Liver (tissue), 10 donors: ENCODE measurements at places on chromosomes 4 and X.

GRCh38 chr4:36330796-36331195 lies 49.4 kb downstream of the DTHD1 start:
- no peak overlapping the region for H3K4me3 ChIP-seq
- no peaks in the 10 kb centered on the region for H3K4me1 ChIP-seq
- no peaks in the 10 kb centered on the region for H3K36me3 ChIP-seq
- no peak overlapping the region for H3K27ac ChIP-seq
- no peaks in the 10 kb centered on the region for H3K27me3 ChIP-seq

GRCh38 chr4:182449186-182449929 lies 206.2 kb downstream of the TENM3 start:
- peak overlapping the region; percentile 88 for H3K4me3 ChIP-seq
- H3K27me3 ChIP-seq: no peaks in the 10 kb centered on the region
- DNase-seq: no peak
- no peak overlapping the region for H3K27ac ChIP-seq

DNA sequence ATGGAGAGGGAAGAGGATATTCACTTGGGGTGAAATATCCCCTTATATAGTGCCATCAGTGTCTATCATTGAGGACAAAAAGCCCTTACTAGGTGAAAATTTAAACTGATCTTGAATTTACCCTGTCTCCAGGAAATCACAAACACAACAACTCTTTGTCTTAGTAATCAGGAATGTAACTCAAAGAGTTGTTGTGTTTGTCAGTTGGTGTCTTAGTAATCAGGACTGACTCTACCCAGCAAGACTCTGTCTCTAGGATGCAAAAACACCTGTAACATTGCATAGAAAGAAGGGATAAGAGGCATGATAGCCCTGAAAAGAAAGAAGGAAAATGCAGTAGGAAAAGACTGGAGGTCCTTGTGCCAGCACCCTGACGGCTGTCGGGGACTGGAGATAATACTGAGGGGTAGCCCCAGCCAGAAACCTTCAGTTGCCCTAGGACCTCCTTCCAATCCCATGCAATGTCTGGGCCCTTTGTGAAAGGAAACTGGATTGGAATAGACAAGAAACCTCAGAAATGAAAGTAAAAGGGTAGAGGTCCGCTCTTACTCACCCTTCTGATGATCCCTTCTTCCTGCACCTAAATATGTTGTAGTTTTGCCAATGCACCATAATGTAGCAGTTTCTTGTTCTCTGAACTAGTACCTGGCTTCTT lies 45.3 kb downstream of the HMGB2 start:
- H3K4me1 ChIP-seq: no peaks in the 10 kb centered on the region
- DNase-seq: no peak
- H3K27ac ChIP-seq: no peak overlapping the region
- no peaks in the 10 kb centered on the region for H3K27me3 ChIP-seq
- no peaks in the 10 kb centered on the region for H3K36me3 ChIP-seq
- H3K4me3 ChIP-seq: no peak overlapping the region

DNA sequence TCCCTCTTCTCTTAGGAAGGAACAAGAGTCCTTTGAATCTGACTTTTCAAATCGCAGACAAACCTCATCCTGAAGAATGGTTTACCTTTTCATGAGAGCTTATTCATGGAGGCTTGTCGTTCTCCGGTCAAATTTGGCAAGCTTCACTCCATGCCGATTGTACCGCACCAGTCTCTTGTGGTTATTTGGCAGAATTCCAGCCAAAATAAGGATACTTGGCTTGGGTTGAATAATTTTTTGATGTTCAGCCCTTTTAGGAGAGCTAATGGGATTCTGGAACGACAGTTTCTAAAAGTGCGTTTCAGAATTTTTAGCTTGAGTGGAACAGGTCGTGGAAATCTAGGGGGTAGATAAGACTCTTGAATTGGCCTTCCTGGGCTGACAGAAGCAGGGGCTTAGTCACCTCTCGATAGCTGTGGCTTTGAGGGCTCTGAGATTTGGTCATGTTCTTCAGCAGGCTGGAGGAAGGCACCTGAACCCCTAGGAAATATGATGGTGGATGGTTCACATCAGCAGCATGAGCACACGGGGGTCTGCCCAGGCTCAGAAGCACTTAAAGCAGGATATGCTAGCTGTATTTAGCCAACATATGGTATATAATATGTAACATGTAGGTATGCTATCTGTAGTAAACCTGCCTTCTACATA lies 1.5 kb downstream of the KLHL2 start:
- H3K27ac ChIP-seq: no peak overlapping the region
- no peaks in the 10 kb centered on the region for H3K27me3 ChIP-seq
- H3K4me1 ChIP-seq: peaks cover 10% of the 10 kb centered on the region
- H3K4me3 ChIP-seq: peak overlapping the region; percentile 99
- H3K36me3 ChIP-seq: no peaks in the 10 kb centered on the region
- DNase-seq: no peak

DNA sequence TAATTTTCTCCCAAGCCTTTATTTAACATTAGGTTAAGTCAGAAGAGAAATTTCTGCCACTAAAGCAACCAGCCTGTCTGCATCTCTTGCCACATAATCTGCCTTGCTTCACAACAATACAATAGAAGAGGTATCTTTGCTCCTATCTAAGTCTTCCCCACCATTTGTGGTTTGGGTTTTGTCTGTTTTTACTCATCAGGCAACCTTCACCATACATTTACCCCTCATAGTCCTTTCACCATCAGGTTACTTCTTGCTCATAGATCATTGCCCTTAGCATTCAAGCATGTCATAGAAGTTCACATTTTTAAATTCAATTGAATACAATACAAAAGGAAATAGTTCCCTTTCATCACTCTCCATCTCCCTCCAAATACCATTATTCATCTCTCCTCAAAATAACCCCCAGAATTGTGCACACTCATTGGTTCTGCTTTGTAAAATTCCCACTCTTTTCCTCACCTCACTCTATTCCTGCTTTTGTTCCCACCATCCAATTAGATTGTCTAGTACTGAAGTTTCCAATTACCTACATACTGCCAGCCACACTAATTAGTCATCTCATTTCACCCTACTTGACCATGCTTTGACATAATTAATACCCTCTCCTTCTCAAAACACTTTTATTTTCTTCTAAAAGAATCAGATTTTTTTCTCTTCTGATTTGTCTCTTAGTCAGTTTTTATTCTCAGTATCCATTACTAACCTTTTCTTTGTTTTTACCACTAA lies 1957.0 kb upstream of the AGA start:
- H3K27me3 ChIP-seq: no peaks in the 10 kb centered on the region
- no peak overlapping the region for H3K4me3 ChIP-seq
- DNase-seq: no peak
- H3K36me3 ChIP-seq: no peaks in the 10 kb centered on the region
- no peak overlapping the region for H3K27ac ChIP-seq

- no peak for DNase-seq
- H3K27ac ChIP-seq: no peak overlapping the region
- peaks cover 3% of the 10 kb centered on the region for H3K4me1 ChIP-seq
- H3K36me3 ChIP-seq: peaks cover 3% of the 10 kb centered on the region
- no peak overlapping the region for H3K4me3 ChIP-seq
These were observed 124.7 kb downstream of the CBR4 start for GRCh38 chr4:168885400-168885799.

DNA sequence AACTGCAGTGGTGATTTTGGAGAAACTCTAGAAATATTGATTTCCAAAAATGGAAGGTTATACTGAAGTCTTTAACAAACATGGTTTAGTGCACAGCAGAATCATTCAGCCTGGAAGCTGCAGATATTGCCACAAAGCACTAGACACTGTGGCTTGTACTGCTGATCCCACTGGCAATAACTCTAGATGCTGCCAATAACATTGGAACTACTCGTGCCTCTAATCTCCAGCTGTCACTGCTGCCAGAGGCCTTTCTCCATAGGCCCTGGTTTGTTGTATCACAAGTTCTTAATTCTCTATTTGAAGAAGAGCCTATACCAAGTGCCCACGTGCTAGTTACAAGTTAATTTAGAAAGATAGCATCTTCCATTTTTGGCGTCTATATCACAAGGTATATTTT lies 19.3 kb downstream of the DMP1 start:
- no peak overlapping the region for H3K4me3 ChIP-seq
- no peaks in the 10 kb centered on the region for H3K36me3 ChIP-seq
- DNase-seq: no peak
- H3K27ac ChIP-seq: no peak overlapping the region

- no peak for DNase-seq
- no peak overlapping the region for H3K4me3 ChIP-seq
- peaks cover 2% of the 10 kb centered on the region for H3K4me1 ChIP-seq
- no peak overlapping the region for H3K27ac ChIP-seq
- H3K36me3 ChIP-seq: no peaks in the 10 kb centered on the region
These were observed 5.4 kb downstream of the EVC start for GRCh38 chr4:5716391-5716790.

DNA sequence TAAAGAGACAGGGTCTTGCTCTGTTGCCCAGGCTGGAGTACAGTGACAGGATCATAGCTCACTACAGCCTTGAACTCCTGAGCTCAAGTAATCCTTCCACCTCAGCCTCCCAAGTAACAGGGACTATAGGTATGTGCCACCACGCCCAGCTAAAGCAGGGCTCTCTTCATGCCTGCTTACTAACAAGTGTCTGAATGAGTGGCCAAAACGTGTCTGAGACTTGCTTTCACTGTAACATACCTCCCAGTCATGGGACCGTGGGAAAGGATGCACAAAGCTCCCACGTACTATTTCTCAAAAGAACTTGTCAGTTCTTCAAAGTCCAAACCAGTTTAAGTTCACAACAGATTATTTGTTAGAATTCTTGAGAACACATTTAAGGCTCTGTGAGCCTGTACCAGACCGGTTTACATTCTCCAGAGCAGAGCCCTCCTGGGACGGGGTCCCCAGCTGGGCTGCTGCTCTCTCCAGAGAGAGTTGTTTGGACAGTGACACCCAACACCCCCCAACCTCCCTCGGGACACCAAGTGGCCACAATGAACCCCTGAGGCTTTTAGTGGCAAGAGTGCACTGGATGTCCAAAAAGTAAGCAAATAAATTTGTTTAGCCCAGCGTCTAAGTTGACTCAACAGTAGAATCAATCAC lies 24.1 kb downstream of the SH3KBP1 start:
- no peaks in the 10 kb centered on the region for H3K36me3 ChIP-seq
- DNase-seq: no peak
- no peaks in the 10 kb centered on the region for H3K27me3 ChIP-seq
- H3K4me1 ChIP-seq: no peaks in the 10 kb centered on the region
- no peak overlapping the region for H3K27ac ChIP-seq

DNA sequence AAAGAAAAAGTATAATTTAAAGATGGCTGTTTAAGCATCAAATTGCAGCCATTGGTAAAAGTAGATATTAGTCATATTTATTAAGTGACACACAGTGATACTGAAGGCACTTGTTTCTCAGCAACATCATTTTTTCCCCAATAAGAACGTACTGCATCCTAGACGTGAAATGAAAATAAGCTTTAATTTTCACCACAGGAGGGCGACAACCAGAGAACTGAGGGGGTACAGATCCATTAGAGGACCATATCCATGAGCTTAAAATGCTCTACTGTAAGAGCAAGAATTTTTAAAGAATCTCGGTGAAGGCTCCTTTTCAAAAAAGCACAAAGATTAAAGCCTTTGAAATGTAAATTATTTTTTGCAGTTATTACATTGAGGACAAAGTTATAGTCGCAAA lies 33.4 kb downstream of the FRG1 start:
- H3K4me1 ChIP-seq: no peaks in the 10 kb centered on the region
- no peak for DNase-seq
- H3K27me3 ChIP-seq: no peaks in the 10 kb centered on the region
- H3K27ac ChIP-seq: no peak overlapping the region
- H3K4me3 ChIP-seq: no peak overlapping the region

GRCh38 chrX:153351981-153352380 lies 18.0 kb downstream of the ZNF275 start:
- no peak for DNase-seq
- H3K27me3 ChIP-seq: no peaks in the 10 kb centered on the region
- no peaks in the 10 kb centered on the region for H3K4me1 ChIP-seq
- no peak overlapping the region for H3K27ac ChIP-seq
- peaks cover 14% of the 10 kb centered on the region for H3K36me3 ChIP-seq
- no peak overlapping the region for H3K4me3 ChIP-seq

DNA sequence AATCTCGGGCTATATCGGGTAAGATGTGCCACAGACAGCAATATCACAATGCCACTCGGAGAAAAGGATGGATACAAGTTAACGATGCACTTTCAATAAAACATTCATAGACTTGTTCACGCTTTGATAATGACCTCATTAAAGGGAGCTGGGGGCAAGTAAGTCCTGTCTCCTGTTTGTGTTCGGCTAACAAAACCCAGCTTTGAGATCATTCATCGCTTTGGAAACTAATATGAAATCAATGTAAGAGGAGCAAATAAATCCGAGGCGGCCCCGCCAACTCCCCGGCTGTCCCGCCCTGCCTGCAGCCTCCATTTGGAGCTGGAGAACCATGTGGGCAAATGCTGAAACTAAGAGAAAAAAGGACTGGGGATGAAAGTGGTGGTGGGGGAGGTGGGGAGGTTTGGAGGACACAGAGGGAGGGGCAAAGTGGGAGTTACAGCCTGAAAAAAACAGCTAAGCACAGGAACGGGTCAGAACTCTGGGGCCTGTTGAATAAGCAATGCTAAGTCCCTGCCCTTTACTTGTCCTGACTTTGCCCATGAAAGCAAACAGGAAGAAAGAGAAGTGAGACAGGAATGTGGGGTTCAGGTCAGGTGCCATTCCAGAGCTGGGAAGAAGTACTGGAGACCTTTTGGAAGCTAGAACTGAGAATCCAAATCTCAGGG lies 3.5 kb upstream of the GSX2 start:
- no peaks in the 10 kb centered on the region for H3K27me3 ChIP-seq
- peaks cover 37% of the 10 kb centered on the region for H3K4me1 ChIP-seq
- DNase-seq: no peak
- H3K27ac ChIP-seq: no peak overlapping the region

- H3K27me3 ChIP-seq: peaks cover 2% of the 10 kb centered on the region
- H3K4me3 ChIP-seq: no peak overlapping the region
- no peaks in the 10 kb centered on the region for H3K36me3 ChIP-seq
- DNase-seq: no peak
These were observed 42.8 kb downstream of the DOCK11 start for GRCh38 chrX:118538386-118538785.

DNA sequence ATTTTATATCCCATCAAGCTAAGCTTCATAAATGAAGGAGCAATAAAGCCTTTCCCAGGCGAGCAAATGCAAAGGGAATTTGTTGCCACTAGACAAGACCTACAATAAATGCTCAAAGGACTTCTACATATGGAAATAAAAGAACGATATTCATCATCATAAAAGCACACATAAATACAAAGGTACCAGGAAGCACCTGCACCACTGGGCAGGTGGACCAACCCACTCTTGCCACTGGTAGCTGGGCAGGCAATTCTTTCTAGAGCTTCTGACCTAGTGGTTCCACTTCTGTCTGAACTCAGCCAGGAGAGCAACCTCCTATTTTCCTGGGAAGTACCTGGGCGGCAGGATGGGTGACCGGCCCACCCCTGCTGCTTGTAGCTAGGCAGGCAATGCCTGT lies 237.2 kb upstream of the ITM2A start:
- no peak overlapping the region for H3K27ac ChIP-seq
- no peaks in the 10 kb centered on the region for H3K36me3 ChIP-seq
- H3K27me3 ChIP-seq: no peaks in the 10 kb centered on the region
- DNase-seq: no peak
